ENCODE measurements at places on chromosomes 5 and 9. TPM values are rescaled to one million over a fixed set of nuclear protein-coding genes. Genes with fewer than 3 reads are reported as not detected.

Gene FABP6
- total RNA-seq, result not detected

DNA sequence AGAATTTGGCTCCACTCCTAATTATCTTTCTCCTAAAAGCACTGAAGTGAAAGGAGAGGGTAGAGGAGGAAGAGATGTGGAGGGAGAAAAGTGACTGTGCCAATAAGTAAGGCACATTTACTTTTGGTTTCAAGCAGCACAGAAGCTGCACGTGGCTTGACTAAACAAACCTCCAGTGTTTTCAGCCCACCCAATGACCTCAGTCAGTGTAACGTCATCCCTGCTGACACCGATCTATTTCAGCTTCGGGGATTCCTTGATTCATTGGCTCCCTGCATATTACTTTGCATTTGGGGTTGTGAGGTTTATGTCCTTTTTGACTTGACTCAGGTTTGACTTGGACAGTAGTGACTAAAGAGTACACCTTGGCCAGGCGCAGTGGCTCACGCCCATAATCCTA lies 35.6 kb upstream of the NIM1K start:
- peak; percentile 36 for DNase-seq

- no peak for DNase-seq
Measured at GRCh38 chr5:97182571-97183099, 412 bp downstream of the RIOK2 start.

- no peak for DNase-seq
Measured at GRCh38 chr9:121956808-121957207, 136.3 kb downstream of the TTLL11 start.

Gene TAL2
- not detected for total RNA-seq

- DNase-seq, result no peak
Measured at GRCh38 chr5:167001246-167001645, 1290.2 kb upstream of the WWC1 start.

Gene HTR1A
- not detected for total RNA-seq

- no peak for DNase-seq
Measured at GRCh38 chr5:53882676-53883031, 322.2 kb downstream of the NDUFS4 start.

DNA sequence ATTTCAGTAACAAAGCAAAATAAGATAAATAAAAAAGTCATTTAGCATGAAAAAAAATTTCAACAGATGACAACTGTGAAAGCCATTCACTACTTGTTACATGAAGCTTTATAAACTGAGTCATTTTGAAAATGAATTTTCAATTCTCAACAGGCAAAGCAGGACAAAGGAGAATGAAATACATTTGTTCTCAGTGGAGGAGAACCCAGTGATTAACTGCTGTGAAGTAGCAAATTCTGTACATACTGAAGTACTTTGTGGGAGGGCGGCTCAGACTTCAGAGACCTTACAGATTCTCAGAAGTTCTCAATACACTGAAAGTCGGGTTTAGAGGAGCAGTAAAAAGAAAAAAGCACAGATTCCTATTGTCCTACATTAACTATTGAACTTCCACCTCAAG lies 21.7 kb downstream of the SKIC3 start:
- no peak for DNase-seq

- no peak for DNase-seq
Measured at GRCh38 chr5:76941442-76941841, 11.4 kb upstream of the CRHBP start.

All from activated CD8-positive, alpha-beta T cell treated with anti-CD3 and anti-CD28 coated beads for 36 hours (primary cell).